ENCODE measurements at places on chromosomes 7 and 10.

- DNase-seq: no peak
These were observed 42.5 kb downstream of the ASZ1 start for GRCh38 chr7:117384688-117385362.

DNA sequence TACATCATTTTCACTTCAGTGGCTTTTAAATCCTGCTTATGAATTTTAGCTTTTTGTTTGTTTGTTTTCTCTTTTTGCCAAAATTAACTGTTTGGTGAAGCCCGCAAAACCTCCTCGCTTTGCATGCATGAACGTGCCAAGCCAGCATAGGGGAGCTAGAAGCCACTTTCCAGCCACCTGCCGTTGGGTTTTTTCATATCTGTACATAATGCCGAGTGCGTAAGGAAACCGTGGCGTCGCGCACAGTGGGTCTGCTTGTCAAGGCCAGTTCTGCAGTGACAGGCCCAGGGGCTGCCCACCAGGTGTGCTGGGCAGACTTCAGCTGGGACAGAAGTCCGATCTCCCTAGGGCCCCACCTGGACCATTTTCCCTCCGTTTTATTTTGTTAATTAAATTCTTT is 41.1 kb downstream of the WIPI2 start:
- DNase-seq: peak; percentile 8

- DNase-seq: no peak
These were observed 2.4 kb downstream of the CACUL1 start for GRCh38 chr10:118752409-118752808.

DNA sequence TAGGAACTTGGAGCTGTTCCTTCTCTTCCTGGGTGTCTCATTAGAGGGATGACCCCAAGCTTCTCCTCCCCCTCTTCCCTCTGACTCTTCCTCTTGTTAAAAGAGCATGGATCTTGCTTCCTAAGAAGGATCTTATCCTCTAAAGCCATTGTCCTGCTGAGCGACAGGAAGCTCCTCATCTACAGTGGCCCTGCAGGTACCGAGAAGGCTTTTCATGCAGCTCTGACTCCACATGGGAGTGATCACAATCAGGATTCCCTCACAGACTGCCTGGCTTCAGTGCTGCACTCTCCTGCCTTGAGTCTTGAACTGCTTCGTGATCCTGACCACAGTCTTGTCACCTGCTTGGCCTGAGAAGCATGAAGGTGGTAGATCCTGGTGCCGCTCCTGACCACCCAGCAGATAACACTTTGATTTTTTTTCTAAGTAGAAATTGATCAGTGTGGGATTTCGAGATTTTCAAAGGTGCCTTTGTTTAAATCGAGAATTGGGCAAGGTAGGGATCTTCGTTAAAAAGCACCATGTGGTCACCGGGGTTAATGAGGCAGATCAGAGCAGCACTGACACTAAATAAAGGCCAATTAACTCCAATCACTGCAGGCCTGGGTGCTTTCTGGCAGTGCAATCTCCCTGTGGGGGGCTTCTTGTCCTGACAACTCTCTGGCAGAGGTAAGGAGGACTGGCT is 376.4 kb downstream of the NRG3 start:
- no peak for DNase-seq

DNA sequence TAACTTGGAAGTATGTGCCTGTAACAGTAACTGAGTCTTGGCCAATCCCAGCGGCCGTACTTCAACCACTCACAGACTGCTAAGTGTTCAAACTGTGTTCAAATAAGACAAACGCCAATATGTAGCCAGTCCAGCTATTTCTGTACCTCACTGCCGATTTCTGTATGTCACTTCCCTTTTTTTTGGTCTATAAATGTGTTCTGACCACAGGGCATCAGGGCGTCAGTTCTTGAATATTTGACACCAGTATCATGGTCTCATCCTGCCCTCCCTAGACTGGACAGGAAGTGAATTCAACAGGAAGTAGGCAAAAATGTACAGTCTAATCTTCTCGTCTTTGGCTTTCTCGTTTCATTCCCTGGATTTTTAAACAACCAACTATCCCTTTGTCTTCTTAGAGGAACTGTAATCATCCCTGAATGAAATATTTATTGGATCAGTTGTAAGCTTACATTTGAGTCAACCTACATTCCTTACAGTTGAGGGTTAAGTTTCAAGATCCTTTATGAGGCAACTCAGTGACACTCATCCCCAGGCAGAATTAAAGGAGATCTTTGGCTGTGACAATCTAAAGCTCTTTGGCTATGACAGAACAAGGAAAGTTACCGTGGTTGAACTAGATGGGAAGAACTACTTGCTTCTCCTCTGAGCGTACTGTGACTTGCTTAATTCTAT is 232.7 kb downstream of the NSUN6 start:
- no peak for DNase-seq

DNA sequence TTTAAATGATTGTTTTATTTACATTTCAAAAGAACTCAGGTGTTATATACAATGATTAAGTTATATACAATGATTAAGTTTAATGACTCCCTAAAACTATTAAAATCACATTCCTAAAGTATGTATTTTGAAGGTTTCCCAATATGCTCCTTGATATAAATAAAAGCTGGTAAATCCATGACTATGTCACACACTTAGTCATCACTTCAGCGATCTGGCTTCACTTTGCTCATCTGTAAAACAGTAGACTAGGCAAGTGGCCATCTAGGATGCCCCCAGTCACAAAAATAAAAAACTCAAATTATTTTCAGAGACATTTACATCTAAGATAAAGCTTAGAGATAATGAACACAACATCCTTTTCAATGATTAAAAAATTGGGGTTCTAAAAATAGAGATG is 10.8 kb downstream of the ICA1 start:
- no peak for DNase-seq

DNA sequence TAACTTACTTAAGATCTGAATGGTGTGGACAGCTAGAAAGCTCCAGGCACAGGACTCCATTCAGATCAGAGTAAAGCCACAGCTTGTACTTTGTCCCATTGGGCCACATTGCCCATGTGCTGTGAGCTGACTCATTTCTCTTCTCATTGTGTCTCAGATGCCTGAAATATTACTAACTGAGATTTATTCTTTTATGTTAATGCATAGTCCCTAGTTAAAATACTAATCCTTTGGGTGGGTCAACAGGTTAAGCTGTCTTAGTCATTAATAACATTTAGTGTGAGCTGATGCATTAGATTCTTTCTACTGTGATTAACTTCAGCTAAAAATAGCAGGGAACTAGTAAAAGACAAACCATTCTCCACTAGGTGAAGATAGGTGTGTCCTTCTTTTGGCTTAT is 104.7 kb upstream of the ARMC3 start:
- DNase-seq: no peak

GRCh38 chr10:95698415-95698814 is 4.7 kb upstream of the TCTN3 start:
- DNase-seq: no peak

GRCh38 chr10:66329147-66329546 is 596.7 kb upstream of the LRRTM3 start:
- peak; percentile 12 for DNase-seq

DNA sequence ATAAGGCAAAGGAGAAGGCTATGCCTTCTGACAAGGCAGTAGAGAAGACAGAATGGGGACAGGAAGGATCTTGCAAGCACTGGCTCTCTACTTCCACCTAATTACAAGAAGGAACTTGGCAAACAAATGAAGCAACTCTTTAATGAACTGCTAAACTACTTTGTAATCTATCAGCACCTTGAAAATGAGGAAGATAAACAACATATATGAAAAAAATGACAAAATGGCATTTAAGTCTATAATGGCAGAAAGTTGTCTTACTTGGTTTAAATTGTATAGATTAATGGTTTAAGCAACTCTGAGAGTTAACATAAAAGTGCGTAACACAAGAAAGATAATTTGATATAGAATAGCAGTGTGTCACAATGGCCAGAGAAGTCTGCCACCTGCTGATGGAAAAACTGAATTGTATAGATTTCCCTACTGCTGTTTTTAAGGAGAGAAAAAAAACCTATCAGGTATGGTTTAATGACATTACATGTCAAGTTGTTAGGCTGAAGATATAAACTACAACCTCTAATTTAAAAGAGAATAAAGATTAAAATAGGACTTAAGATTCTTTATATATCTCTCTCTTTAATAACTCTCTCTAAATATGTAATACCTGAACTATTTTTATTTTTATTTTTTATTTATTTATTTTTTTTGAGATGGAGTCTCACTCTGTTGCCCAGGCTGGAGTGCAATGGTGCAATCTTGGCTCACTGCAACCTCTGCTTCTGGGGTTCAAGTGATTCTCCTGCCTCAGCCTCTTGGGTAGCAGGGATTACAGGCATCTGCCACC is 11.8 kb downstream of the NT5C3A start:
- peak; percentile 13 for DNase-seq

- no peak for DNase-seq
These were observed 38.5 kb downstream of the IGF2BP3 start for GRCh38 chr7:23431702-23432199.

GRCh38 chr7:43647673-43648472 is 65.0 kb downstream of the STK17A start:
- peak; percentile 28 for DNase-seq

DNA sequence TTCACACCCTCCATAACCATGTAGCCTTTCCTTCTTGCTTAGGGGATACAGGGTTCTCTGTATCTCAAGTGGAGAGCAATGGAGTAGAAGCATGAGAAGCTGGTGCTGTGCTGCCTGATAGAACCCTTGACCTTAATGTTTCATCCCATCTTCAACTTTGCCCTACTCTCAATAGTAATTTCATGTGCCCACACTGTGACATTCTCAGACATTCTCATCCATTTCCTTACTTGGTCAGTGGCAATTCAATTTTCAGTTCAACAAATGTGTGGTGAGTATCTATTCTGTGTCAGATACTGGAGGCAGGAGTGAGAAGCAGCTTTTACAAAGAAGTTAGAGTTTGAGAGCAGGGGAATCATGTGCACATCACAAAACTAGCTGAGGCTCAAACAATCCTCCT is 16.1 kb downstream of the STRIP2 start:
- no peak for DNase-seq

DNA sequence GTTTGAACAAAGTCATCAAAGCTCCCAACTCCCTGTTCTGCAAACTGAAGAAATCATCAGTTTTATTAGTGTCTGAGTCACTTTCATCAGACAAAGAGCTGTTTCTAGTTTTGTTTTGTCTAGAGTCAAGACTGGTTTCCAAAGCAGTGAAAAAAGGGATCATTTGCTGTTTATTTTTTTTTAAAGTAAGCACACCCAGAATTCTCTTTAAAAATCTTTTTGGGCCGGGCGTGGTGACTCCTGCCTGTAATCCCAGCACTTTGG is 972.0 kb upstream of the CELF2 start:
- no peak for DNase-seq

DNA sequence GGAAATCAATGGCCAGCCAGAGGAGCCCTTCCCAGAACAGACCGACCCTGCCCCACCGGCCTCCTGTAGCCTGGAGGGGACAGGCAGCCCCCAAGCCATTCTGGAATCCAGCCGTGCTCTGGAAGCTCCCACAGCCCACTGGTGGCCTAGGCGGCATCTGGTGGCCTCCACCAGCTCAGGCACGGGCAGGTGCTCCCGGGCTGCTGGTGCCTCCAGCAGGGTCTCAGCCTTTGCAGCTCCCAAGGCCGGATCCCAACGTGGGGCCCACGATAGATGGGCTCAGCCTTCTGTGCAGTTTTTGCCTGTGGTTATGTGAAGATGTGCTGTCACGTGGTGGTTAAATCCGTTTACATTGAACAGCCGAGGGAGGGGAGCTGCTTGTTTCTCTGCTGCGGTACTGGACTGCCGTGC is 44.4 kb downstream of the JAKMIP3 start:
- no peak for DNase-seq

DNA sequence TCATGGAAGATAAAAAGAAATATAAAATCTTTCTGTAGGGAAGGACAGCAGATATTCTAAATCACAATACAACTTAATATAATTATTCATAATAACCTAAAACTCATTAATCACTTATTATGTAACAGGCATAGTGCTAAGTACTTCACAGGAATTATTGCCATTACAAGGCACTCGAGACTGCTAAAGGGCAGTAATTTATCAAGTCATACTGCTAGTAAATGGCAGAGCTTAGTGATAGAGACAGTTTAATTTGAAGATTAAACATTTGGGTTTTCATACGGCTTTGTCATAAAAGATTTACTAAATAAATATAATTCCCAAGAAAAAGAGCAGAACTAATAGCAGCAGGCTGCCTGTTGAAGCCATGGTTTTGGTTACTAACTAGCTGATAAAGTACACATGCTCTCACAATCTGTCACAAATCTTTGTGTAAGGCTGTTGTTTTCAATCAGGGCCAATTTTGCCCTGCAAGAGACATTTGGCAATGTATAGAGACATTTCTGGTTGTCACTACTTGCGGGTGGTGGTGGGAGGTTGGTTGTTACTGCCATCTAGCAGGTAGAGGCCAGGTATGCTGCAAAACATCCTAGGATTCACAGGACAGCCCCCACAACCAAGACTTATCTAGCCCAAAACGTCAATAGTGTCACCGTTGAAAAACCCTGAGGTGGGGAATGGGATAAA is 233.3 kb upstream of the CACNA2D1 start:
- no peak for DNase-seq
